Frontal cortex (tissue), 4 donors: ENCODE measurements at places on chromosomes 2 and 18. TPM values are rescaled to one million over a fixed set of nuclear protein-coding genes. Genes with fewer than 3 reads are reported as not detected.

DNA sequence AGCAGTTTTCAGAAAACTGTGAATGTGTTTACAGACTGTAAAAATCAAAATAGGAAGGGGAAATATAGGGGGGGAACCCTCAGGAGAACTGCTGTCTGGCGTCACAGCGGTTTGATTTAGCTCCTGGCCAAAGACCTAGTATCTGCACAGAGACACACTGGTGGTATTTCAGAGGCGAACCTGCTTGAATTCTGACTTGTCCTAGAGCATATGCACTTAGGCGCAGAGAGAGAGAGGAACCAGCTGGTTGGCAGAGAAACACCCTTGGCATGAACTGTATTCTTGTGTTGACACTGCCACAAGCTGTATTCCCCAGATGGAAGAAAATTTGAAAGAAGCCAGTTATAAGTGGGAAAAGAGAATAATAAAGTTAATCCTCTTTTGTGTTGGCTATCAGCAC, 506.5 kb upstream of the NRP2 start:
- no peak for DNase-seq

Gene MC5R
- total RNA-seq = 2.9 TPM

DNA sequence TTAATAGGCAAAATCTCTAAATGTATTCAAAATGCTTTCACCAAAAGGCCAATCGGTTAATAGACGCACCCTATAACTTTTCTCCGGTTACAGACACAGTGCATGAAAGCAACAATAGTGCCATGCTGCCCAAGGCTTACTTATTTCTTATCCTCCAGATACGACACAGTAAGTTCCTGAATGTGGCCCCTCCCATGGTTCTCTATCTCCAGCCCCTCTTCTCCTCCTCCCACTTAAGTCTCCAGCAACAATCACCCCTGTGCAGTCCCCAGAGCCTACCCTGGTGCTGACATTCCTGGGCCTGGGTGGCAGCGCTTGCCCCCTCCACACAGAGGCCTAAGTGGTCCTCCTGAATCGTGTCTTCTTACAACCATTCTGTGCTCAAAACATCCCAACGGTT, 3.6 kb downstream of the KIDINS220 start:
- no peak for DNase-seq

Gene MBD5
- 29.3 TPM for total RNA-seq

GRCh38 chr2:15652801-15653200, 61.1 kb downstream of the DDX1 start:
- DNase-seq = no peak

Gene CPLX4
- not detected for total RNA-seq

Gene PTPRN
- total RNA-seq = 24.5 TPM
